Lower leg skin (tissue), 4 donors: ENCODE measurements at places on chromosomes 16 and 17. TPM values are rescaled to one million over a fixed set of nuclear protein-coding genes. Genes with fewer than 3 reads are reported as not detected.

CDK3 gene
- total RNA-seq: 2.7 TPM

TBC1D3I gene
- 0.34 TPM for total RNA-seq

CIBAR2 gene
- total RNA-seq: not detected

CES1 gene
- total RNA-seq: 1.1 TPM

ENPP7 gene
- total RNA-seq: not detected

DNA sequence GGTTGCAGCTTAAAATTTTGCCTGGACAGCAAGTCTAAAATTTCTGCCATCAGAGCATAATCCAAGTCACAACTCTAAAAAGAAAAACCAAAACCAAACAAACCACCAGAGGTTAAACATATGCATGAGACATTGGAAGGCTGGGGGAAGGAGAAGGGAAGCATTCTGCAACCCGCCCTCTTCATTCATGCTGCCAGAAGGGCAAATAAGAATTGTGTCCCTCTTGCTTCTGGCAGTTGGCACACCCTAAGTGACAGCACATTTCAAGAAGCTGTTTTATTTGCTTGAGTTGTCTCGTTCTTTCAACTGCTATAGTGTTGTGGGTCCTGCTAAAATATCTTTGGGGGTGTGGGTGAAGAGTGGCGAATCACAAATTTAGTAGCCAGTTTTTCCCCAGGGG lies 99.6 kb downstream of the SKAP1 start:
- DNase-seq: no peak

- DNase-seq: no peak
These were observed 3.4 kb downstream of the TBC1D24 start for GRCh38 chr16:2478279-2478678.

DNA sequence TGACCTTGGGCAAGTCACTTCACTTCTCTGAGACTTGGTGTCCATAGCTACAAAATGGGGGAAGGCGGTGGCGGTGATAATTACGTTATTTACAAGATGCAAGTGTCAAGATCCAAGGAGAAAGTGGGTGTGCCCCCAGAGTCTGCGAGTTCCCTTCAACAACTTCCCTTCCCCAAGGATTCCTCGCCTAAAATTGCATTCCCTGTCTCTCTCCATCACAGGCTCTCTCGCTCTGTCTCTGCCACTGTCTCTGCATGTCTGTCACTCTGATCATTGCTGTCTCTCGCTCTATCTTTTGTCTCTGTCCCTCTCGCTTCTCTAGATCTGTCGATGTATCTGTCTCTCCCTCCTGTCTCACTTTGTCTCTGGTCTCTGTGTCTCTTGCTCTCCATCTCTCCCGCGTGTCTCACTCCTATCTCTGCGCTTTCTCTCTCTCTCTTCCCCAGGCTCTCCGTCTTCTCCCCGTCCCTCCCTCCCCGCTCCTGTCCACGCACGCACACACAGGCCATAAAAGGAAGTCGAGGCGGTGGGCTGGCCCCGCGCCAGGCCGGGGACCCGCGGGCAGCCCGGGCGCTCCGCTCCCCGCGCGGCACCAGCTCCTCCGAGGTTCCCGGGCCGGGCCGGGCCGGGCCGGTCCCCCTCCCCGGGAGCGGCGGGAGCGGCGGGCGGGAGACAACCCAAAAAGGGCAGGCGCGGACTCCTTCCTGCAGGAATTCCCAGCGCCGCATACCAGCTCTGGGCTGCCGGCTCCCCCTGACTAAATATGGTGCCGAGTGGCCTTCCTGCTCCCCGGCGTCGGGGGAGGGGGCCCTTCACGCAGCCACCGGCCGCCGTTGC lies 1.1 kb upstream of the MYH11 start:
- DNase-seq: peak; percentile 87

- no peak for DNase-seq
These were observed 2.2 kb downstream of the HID1 start for GRCh38 chr17:74970395-74970794.

- no peak for DNase-seq
These were observed 40.5 kb downstream of the LYRM1 start for GRCh38 chr16:20940871-20941635.

DNA sequence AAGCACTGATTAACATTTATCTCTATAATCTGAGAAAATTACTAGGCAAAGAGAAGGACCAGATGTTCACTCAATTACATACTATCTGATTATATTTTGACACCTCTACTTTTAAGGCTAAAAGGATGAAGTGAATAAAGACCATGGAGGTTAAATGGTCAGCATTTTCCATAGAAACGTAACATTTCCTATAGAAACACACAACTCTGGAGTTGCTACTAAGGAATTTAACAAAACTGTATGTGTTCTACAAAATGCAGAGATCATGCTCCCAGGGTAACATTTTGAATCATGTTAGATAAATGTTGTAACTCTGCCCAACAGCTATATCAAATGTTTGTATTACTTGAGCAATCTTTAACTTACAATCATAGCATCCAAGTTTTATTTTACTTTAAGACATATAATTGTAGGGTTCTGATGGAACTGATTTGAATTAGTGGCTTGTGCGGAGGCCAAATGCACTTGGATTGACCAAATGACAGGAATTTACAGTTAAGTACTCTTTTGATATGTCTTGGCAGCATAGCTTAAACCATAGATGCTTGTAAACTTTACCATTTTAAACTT lies 97.7 kb downstream of the RPGRIP1L start:
- no peak for DNase-seq

- DNase-seq: no peak
These were observed at the start of gene GAS7 for GRCh38 chr17:10198509-10199249. TSS of gene GAS7 (minus strand) at chr17:10198606.

GRCh38 chr16:9049241-9049640 lies 42.2 kb upstream of the HAPSTR1 start:
- no peak for DNase-seq

DNA sequence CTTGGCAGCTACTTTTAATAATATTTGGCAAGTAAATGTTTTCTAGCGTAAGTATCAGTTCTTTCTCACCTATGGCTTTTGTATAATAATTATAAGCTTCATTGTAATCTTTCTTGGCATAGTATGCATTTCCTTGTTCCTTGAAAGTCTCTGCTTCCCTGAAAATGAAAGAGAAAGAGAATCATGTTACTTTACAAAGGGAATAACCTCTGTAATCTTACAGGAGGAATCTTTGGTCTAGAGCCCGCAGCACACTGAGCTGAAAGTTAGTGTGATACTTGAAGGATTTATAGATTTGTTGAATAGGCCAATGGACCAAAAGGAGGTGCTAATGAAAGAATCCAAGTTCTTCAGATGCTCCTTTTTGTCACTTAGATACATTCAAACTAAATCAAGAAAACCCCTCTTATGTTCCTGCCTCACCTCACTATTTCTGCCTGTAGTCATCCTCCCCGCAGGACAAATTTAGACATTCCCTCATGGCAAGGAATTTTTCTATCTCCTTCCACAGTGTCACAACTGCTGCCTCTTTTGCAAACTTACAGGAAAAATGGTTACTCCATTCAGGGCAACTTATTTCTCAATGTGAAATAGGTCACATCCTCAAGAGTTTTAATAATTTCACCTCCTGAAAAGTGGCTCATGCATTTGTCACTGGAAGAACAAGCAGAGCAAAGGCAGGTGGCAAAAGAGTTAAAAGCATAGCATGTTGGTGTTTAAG lies 16.7 kb downstream of the DNAJC7 start:
- no peak for DNase-seq

DNA sequence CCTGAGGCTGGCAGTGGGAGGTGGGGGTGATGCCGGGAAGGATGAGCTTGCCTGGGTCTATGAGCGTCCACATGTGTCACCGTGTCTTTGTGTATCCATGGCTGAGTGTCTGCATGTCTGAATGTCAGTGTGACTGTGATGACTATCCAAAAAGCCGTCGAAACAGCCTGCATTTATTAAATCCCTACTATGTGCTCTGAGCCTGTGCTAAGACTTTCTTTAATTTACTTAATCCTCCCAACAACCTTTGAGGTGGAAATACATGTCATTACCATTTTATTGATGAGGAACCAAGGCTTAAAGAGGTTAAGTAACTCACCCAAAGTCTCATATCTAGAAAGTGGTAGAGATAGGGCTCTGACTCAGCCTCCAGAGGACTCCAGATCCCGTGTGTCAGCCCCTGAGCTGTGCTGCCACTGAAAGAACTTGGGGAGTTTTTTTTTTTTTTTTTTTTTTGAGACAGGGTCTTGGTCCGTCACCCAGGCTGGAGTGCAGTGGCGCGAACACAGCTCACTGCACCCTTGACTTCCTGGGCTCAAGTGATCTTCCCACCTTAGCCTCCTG lies 20.0 kb downstream of the ARHGAP23 start:
- no peak for DNase-seq

GRCh38 chr16:66913081-66913480 lies 5.6 kb downstream of the CDH16 start:
- no peak for DNase-seq

DNA sequence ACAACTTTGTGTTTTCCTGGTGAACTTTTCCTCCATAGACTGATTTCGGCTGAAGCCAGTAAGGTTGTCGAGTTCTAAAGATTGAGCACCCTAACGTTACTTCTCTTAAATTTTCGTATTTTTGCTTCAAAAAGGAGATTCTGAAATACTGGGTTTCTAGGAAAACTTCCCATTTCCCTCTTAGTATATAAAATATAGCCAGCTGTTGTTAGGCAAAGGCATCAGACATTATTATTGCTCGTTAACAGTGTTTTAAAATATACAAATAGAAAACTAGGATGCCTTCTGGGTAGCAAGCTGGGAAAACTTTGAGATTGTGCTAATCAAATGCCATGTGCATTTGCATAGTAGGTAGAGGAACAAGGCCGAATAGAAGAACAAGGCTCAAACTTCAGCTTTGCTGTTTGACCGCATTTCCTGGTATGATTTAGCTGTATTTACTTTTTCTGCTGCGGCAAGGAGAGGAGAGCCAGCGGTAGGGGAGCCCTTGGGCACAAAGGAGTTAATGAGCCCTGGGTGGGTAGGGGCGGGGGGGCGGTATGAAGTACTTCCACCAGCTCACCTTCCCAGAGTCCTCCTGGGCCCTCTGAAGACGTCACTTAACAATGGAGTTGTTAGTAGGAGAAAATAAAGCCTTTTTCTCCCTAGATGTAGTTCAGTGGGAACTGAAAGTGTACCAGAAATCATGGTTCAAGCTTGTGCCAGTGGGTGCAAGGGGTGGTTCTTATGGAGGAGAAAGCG lies 151.9 kb downstream of the MSI2 start:
- DNase-seq: no peak

GRCh38 chr16:4869147-4869805 lies 22.0 kb downstream of the UBN1 start:
- no peak for DNase-seq

DNA sequence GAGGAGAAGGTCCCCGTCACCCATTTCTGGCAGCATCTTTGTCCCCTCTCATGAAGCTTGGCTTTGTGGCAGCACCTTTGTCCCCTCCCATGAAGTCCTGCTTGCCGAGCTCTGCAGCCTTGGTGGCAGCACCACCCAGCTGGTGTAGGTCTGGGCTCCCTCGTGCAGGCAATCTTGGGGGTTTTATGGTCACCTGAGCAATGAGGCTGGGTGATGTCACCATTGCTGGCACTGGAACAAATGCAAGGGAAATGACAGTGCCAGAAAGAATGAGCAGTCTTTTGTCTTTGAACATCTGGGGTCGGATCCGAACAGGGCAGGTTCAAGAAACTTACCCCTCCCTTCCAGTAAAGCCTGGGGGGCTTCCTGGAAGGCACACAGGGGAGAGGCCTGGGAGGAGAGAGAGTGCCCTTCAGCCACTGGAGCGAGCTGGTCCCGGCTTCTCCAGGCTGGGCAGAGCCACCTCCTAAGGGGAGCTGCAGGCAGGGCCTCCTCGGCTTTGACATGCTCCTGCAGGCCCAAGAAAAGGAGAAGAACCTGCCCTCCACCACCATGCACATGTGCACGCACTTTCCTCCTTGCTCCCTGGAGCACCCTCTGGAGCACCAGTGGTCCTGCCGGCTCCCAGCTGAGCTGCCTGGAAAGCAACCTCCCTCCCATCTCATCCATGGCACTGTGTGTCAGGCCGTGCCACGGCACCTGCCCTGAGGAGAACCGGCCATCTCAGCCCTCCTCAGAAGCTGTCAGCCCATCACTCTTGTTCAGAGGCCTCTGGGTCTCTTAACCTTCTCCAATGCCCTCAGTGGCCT lies 16.0 kb downstream of the BTBD17 start:
- no peak for DNase-seq

- no peak for DNase-seq
These were observed 33.4 kb upstream of the GPR139 start for GRCh38 chr16:20107083-20107482.

- no peak for DNase-seq
These were observed 1946.1 kb downstream of the TP53TG3F start for GRCh38 chr16:35405526-35405925.

GRCh38 chr17:50882851-50883250 lies 16.7 kb upstream of the TOB1 start:
- no peak for DNase-seq

DNA sequence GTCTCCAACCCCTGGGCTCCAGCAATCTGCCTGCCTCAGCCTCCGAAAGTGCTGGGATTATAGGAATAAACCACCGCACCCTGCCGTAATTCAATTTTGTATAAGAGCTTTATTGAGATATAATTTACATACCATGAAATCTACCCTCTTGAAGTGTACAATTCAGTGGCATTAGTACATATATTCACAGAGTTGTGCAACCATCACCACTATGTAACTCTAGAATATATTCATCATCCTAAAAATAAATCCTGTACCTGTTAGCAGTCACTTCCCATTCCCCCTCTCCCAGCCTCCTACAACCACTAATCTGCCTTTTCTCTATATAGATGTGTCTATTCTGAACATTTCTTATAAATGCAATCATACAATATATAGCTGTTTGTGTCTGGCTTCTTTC lies 26.1 kb downstream of the TOM1L2 start:
- no peak for DNase-seq

- no peak for DNase-seq
These were observed 29.8 kb downstream of the ANKRD40 start for GRCh38 chr17:50677851-50678375.

DNA sequence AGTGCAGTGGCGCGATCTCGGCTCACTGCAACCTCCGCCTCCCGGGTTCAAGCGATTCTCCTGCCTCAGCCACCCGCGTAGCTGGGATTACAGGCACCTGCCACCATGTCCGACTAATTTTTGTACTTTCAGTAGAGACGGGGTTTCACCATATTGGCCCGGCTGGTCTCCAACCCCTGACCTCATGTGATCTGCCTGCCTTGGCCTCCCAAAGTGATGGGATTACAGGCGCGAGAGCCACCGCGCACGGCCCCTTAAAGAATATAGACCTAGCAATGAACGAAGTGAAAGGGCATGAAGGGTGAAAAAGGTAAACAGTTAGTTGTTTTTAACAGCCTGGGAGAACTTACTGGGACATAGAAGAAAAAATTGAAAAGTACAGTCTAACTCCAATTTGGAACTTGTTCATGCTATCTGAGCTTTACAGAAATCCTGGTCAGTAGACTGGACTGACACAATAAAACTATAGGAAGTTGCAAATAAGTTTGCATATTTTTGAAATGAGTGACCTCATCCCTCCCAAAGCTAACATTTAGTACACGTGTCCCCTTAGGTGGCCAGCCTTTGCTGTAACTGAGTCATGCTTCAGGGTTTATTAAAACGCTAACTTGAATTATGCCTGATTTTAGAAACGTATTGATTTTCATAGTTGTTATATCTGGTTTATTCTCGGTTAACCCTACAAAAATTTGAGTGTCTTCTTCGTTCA lies 1.8 kb downstream of the COG1 start:
- no peak for DNase-seq
